Activated CD4-positive, alpha-beta T cell treated with anti-CD3 and anti-CD28 coated beads, Interleukin-2, amount 10 ng/mL, durations not matched to agents 7 days and 5 days (primary cell): ENCODE measurements at places on chromosomes 12 and 14. TPM values are rescaled to one million over a fixed set of nuclear protein-coding genes. Genes with fewer than 3 reads are reported as not detected.

DNA sequence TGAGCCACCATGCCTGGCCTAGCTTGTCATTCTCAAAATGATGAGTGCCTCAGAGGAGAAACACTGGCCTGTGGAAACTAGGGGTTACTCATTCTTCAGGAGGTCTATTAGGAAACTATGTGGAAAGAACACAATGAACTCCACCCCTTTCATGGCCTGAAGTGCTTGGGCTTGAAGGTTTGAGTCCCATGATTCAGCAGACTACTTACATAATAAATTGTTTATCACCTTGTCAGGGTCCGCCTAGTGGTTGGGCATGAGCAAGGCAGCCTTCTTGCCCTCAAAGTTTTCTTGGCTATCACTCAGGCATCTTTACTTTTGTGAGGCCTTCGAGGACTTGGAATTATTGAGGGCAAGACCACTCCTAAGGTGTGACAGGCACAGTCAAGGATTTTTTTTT, 251.2 kb downstream of the ACSS3 start:
- DNase-seq = no peak

- DNase-seq = no peak
Measured at GRCh38 chr12:979349-979748, 11.7 kb upstream of the ERC1 start.

GRCh38 chr12:116628450-116628793, 69.2 kb downstream of the MAP1LC3B2 start:
- DNase-seq = no peak

- DNase-seq = no peak
Measured at GRCh38 chr14:51547260-51547659, 104.5 kb upstream of the FRMD6 start.

DNA sequence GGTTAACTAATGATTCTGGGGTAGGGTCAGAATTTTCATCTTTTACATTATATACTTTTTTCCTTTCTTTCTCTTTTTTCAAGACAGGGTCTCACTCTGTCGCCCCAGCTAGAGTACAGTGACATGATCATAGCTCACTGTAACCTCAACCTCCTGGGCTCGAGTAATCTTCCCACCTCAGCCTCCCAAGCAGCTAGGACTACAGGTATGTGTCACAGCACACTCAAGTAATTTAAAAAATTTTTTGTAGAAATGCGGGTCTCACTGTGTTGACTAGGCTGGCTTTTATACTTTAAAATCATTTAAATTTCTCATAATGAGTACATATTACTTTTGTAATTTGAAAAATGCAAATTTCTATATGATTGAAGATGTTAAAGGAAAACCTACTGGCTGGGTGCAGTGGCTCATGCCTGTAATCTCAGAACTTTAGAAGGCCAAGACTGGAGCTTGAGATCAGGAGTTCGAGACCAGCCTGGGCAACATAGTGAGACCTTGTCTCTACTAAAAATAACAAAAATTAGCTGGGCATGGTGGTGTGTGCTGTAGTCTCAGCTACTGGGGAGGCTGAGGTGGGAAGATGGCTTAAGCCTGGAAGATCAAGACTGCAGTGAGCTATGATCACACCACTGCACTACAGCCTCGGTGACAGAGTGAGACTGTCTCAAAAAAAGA, 25.7 kb downstream of the R3HDM2 start:
- no peak for DNase-seq

DNA sequence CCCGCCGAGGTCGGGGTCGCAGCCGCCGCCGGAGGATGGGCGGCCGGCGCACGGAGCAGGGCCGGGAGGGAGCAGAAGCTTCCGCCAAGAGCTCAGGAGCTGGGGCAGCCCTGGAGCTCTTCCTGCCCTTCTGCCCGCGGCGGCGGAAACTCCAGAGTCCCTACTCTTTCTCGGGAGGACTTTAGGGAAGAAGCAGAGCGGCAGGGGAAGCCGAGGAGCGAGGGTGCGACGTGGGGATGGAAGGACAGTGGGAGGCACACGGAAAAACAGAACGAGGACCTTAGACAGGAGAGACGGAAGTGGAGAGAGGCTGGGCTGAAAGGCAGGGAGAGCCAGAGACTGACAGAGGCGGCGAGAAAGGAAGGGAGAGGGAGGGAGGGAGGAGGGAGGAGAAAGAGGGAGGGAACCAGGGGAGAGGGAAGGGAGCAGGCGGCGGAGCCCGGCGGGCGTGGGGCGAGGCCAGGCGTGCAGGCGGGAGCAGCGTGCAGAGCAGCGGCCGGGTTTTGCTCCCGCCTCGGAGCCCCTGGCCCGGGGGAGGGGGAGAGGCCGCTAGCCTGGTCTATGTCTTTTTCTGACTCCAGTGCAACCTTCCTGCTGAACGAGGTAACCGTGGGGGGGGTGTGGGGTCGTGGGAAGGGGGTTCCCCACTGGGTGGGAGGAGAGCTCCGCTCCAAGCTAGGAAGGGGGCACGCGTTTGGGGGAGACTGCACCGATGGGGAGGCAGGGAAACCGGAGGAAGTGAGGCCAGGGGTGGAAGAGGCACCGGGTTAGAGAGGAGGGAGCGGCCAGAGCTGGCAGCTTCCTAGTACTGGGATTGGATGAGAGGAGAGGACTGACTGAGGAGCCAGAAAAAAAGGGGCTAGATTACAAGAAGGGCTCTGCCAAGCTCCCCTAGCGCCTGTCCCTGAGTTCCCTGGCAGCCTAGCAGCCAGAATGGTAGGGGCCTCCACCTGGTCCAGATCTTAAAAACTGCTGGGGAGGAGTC, 2.9 kb upstream of the CACNB3 start:
- DNase-seq = peak; percentile 33

DNA sequence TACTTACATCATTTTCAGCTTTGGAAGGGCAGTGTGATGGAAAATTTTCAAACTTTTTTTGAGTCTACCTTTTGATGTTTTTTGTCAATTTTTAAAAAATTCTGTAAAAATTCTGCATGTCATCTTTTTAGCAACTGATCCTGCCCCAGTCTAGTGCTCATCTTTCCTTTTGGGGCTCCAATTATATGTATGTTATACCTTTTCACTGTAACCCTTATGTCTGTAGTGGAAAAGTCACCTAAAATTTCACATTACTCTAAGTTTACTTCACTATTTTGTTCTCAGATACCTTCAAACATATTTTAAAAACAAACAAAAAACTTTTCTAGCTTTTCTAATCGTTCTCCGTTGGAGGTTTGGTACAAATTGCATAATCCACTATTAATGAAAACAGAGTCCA, 32.5 kb upstream of the MYRFL start:
- no peak for DNase-seq

GRCh38 chr12:91922674-91923073, 223.0 kb downstream of the BTG1 start:
- no peak for DNase-seq

DNA sequence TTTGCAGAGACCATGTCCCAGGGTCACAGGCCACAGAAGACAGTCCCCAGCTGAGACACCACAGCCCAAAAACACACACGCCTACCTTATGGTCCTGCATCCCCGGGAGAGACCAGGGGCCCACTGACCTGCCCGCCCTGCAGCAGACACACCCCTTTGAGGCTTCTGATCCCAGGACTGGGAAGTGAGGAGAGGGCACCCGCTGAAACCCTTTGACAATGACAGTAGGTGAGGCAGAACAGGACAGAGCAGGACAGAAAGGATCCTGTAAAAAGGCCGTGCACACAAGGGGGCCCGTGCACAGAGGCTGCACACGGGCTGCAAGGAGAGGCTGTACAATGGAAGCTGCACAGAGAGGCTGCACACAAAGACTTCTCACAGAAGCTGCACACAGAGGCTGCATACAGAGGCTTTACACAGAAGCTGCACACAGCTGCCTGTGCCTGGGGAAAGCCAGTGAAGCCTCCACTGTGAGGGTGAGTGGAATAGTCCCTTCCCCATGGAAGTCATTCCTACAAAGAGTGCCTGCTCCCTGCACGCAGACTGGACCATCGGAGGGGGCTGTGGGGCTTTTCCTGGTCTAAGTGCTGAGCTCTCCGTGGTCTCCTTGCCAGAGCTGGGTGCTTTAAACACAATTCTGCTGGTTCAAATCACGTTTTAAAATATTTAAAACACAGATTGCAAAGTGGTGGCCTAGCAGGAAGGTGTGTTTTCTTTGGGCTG, 16.6 kb upstream of the SFSWAP start:
- no peak for DNase-seq

GRCh38 chr14:105857826-105858675, 331.7 kb downstream of the TMEM121 start:
- peak; percentile 69 for DNase-seq

DNA sequence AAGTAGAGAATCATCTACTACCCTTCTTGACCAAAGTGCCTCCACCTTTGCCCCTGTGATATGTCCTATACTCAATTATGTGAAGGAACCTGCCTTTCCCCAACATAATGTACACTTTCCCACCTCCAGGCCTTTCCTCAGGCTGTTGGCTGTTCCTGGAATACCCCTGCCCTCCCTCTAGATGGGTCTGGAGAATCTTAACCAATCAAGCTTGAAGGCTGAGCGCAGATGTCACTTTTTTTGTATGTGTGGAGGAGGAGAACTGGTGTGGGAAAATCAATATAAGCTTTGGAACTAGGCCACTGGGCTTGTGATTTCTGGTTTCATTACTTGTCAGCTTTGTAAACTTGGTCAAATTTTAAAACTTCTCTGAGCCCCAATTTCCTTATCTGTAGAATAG, 4.7 kb downstream of the BMAL2 start:
- DNase-seq = no peak

GRCh38 chr14:20743556-20743955, 2.1 kb upstream of the EDDM3A start:
- DNase-seq = no peak

DNA sequence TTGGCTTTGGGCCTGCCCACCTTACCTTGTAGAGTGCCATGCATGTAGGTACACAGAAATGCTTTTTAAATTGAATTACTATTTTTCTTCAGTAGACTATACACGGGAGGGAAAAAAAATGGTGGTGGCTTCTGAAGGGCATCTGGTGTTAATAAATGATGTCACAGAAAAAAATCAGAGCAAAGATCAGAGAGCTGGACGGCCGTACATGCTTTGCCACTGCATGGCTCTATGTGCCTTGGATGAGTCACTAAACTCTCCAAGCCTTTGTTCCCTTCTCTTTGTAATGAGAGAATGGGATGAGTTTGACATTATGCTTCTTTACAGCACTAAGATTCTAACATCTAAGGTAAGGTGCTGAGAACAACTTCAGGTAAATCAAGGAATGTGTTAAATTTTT, 376.4 kb upstream of the DDHD1 start:
- DNase-seq = no peak

DNA sequence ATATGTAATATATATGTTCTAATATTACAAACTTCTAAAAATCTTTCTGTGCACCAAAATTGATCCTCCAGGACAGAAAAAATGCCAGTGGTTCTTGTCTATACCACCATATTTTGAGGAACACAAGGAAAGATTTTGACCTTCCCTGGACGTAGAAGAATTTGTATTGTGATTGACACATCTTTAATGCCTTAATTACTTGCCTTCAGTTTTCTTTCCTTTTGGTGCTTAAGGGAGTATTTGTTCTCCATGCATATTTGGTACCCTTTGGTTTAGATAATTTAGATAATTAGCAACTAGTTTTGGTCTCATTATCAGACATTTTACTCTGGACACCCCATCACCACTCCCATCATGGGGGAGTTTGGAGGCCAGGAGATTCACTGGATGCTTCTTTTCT, 27.6 kb downstream of the TRAF3 start:
- DNase-seq = no peak

- DNase-seq = peak; percentile 26
Measured at GRCh38 chr12:124862768-124863415, 772 bp downstream of the SCARB1 start.

GRCh38 chr14:71175491-71175890, 268.2 kb downstream of the PCNX1 start:
- no peak for DNase-seq

DNA sequence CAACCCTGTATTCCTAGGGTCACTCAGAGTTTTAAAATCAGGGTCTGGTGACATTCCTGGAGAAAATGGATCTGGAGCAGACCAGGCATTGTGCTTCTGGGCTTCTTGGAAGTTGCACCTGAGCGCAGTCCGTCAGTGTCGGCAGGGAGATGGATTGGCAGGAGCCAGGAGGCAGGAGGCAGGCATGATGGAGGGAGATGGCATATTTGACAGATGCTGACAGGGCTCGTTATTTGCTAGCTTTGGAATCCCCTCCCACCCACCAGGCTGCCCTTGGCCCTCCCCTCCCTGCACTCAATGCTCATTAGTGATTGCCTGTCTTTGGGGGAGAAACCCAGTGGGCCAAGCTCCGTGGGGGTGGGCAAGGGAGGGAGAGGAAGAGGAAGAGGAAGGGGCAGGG, 4.7 kb downstream of the CISTR start:
- DNase-seq = no peak

DNA sequence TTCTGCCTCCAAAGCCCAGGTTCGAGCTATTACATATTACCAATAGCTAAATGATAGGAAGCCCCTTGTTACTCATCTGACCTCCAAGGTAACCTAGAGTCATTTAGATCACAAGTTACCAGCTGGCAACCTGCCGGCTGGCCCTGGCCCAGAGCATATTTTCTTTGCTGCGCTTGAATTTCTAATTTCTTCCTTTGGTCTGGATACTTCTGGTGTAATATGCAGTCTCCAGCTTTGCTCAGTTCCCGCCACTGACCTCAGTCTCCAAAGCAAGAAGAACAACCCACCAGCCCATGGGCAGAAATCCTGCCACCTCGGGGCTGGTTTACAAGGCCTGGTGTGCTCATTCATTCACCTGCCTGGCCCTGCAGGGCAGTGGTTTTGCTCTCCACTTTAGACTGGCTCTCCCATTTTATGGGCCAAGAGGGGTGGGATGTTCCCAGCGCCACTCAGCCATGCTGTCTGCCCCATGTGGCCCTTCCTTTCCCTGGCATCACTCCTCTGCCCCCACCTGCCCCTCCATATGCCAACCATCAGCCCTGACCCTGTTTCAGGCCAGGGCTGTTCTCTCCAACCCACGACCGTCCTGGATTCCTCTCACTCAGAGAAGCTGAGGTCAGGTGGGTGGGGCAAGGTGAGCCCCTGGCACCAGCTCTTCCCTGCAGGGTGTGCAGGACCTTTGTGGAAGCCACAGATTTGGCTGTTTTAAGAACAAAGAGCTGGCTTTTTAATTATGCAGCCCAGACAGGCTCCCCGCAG, 76.0 kb downstream of the PRIMA1 start:
- no peak for DNase-seq

DNA sequence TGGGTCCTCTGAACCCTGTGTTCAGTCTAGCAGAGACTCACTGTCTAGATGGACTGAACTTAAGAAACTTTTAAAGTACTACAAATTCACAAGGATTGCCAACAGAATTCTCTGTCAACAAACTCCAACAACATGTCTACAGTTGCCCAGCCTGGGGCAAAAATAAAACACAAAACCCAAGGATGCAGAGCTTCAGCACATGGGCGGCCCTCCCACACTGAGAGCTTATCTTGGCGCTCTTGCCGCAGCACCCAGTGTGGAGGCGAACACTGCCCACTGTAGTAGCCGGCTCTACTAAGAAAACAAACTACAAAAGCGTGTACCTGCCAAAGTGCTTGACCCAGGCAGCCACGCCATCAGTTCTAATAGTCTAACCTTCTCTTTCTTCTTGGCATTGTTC, 66.7 kb downstream of the PTPN21 start:
- DNase-seq = no peak

SENP1 gene
- total RNA-seq = 48.0 TPM

ADAM21 gene
- total RNA-seq = not detected

MYF6 gene
- not detected for total RNA-seq

PRR4 gene
- total RNA-seq = 2.5 TPM

PPP1R1A gene
- not detected for total RNA-seq

CLMN gene
- total RNA-seq = 0.94 TPM

SLCO1B1 gene
- total RNA-seq = not detected

CPNE8 gene
- 4.2 TPM for total RNA-seq

TOMM20L gene
- total RNA-seq = not detected

MYRFL gene
- not detected for total RNA-seq

PNMA1 gene
- total RNA-seq = 23.3 TPM

CLEC14A gene
- not detected for total RNA-seq
